CD4-positive, alpha-beta T cell treated with Interleukin-10 for 1 hour (primary cell): ENCODE measurements at places on chromosomes 11 and 22.
A peak's percentile ranks its signal among the peaks of the same experiment; 100 is the strongest.

- DNase-seq = no peak
These were observed 2.2 kb downstream of the PLEKHB1 start for GRCh38 chr11:73648571-73649046.

DNA sequence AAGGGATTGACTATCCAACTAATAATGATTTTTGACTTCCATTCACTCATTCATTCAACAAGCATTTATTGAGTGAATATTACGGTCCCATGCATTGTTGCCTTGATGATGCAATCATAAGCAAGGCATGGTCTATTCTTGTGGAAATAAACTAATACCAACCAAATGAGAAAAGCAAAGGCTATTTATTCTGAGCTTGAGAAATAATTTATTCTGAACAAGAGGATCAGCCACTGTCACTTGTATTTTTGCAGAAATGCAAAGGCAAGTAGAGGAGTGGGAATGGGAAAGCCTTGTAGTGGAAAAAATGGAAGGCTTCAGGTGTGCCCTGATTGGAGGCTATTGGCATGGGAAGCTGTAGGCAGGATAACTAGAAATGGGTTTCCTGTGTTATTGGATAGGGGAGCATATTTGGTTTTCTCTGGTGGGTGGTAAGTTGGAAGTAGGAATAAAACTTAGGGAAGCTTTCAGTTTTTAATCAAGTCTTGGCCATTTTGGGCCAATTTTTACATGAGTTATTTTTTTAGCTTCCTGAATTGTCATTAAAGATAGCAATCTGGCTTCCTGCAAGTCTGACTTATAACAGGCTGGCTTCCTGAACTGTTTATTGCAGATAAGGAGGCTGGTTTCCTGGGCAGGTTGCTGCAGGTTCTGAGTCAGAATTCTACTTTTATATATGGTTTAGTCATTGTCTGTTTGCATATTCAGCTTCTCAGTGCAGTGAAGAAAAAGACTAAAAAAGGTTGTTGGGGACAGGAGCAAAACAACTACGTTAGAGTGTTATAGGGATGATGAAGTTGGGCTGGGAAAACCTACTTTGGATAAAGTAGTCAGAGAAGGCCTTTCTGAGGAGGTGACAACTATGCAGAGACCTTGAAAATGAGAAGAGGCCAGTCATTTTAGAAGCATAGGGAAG is 106.7 kb downstream of the APIP start:
- no peak for DNase-seq

DNA sequence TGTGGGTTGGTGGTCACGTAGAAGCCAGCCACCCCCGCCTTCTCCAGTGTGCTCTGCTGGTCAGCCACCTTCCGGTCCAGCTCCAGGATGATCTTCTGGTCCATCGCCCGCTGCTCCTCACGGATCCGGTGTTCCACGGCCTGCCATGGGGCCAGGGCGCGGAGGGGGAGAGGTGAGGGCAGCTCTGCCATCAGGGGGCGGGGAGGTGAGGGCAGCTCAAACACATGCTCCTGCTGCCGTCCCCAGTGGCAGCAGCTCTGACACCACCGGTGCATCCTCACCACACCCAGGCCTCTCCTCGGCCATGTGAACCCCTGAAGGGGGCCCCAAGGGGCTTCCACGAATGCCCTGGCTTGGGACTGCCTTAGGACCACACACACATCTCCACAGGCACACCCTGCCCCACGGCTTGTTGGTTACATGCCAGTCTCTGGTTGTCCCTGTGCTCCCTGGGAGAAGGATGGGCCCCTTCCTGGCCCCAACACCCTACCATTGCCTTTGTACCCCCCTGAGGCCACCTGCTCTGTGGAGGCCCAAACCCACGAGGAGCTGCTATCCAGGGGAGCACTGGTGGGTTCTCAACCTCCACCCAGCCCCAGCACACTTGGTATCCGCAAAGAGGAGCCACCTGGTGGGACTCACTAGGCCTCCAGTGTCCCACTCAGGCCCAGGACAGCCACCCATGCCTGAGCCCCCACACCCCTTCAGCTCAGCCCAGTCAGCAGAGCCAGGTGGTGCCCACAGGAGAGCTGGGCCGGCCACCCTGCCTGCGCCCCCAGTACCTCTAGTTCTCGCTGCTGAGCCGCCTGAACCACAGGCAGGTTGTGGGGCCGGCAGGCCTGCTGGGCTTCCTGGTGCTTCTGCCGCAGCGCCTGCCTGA is 4.3 kb downstream of the DGCR6L start:
- no peak for DNase-seq

DNA sequence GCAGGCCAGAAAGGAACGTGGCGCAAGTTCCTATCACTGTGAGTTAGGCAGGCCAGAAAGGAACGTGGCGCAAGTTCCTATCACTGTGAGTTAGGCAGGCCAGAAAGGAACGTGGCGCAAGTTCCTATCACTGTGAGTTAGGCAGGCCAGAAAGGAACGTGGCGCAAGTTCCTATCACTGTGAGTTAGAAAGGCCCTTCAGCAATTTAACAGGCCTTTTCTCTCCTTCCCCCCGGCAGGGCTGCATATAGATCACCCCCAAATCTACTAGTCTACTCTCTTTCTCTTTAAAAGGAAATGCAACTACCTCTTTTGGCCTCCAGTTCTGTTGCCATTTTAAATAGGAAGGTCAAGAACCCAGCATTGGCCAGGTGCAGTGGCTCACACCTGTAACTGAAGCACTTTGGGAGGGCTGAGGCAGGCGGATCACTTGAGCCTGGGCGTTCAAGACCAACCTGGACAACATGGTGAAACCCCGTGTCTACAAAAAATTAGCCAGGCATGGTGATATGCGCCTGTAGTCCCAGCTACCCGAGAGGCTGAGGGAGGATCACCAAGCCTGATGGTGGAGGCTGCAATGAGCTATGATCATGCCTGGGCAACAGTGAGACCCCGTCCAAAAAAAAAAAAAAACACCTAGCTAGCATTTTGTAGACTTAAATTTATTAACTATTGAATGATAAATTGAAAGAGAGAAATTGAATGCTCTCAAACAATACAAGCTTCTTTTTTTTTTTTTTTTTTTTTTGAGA is 14.9 kb downstream of the FAM118B start:
- no peak for DNase-seq

DNA sequence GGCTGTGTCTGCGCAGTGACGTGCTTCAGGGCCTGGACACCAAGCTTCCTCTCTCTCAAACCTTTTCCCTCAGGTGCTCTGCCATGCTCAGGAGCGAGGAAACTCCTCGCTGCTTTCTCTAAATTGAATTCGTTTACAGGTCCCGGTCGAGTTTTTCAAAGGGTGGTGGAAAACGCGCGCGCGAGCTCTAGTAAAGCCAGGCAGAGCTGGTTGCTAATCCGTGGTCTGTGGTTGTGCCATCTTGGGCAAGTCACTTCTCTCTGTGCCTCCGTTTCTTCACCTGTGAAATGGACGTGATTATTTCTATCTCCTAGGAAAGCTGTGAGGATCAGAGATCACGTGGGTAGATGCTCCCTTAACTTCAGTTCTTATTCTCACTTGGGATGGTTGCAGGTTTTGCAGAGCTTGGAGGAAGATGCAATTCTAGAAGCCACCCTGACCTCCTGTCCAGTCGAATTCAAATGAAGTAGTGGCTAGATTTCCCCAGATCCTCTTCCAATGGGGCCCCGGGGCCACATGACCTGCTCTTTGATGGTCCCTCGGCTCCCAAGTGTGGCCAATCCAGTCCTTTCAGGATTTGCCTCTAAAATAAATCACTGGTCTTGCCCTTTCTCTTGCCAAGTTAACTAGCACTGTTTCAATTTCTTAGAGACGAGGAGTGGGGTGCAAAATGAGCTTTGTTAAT is 10.5 kb upstream of the ALX4 start:
- DNase-seq = no peak

DNA sequence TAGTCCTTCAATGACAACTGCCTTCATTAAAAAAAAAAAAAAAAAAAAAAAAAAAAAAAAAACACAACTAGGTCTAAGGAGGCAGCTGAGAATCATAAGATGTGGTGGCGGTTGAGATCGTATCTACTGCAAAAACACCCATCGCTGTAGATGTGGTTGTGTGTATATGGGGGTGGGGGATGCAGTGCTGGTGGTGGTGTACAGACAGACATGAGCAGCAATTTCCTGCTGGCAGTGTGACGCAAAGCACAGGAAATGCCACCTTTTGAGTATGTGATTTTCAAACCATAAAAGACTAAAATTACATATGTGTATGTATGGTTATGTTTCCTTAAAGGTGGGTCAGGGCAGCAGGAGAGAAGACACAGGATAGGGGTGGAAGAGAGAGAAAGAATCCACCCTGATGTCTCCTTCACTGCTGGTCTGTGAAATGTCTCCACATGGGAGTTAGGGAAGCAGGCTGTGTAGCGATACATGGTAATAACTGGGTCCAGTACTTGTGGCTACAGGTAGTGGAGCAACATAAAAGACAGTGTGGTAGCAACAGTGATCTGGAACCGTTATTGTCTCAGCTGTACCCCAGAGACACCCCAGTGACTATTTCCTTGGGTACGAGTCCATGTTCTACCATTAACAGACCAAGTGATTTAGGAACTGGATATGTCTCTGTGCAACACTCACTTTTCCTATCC is 57.9 kb downstream of the SYTL2 start:
- peak; percentile 95 for DNase-seq

DNA sequence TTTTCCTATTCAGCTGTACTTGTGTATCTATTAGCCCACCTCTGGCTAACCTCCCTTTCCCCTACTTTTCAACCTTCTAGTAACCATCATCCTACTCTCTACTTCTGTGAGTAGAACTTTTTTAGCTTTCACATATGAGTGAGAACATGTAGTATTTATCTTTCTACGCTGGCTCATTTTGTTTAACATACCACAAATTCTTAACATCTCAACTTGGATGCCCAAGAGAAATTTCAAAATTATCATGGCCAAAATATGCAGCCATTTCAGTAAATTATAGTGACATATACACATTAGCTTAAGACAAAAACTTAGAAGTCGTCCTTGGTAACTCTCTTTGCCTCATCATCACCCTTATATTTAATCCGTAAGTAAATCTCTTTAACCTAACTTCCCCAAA is 34.7 kb downstream of the LUZP2 start:
- DNase-seq = no peak
